ENCODE measurements at places on chromosomes 16 and 17.

GRCh38 chr17:79622122-79622601 is 11.3 kb upstream of the RBFOX3 start:
- DNase-seq: no peak

DNA sequence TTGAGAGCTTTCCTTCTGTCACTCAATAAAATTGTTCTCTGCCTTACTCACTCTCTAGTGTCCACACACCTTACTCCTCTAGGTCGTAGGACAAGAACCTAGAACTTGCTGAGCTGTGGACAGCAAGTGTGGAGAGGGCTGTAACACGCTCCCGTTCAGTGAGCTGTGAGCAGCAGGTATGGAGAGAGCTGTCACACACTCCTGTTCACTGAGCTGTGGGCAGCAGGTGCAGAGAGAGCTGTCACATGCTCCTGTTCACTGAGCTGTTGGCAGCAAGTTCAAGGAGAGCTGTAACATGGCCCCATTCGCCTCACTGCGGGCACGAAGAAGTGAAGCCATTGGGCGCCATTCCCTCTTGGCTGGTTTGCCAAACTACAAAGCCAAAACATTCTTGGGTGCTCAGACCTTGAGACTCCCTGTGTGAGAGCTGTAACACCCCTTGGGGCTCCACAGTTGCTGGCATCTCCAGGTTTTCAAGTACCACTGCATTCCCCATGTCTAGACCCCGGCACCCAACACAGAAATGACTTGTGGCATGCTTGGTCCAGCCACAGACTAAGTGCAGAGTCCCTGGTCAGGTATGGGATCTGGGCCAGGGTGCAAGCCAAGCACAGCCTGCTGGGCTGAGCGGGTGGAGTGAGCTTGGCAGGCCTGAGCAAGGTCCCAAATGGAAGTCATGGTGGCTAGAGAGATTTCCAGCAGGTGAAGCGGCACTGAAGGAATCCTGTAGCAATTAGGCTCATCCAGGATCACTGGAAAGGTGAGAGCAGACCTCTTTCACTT is 608.0 kb upstream of the CDH8 start:
- no peak for DNase-seq

GRCh38 chr16:29743827-29744531 is 1.8 kb downstream of the C16orf54 start:
- DNase-seq: no peak

DNA sequence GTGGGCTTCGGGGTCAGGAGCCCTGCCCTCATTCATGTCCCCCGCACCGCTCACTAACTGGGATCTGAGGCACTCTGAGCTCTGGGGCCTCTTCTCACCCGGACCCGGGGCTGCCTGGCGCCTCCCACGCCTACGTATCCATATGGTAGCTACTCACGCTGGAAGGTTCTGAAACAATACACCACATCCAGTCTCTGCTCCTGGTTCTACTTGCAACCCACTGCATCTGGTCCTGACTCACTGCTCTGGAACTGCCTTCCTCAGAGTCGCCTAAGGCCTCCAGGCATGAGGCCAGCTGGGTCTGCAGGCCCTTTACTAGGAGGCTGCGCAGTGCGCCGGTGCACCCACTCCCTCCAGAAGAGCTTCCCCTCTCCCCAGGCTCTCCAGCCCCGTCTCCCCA is 18.1 kb downstream of the USP36 start:
- DNase-seq: no peak

DNA sequence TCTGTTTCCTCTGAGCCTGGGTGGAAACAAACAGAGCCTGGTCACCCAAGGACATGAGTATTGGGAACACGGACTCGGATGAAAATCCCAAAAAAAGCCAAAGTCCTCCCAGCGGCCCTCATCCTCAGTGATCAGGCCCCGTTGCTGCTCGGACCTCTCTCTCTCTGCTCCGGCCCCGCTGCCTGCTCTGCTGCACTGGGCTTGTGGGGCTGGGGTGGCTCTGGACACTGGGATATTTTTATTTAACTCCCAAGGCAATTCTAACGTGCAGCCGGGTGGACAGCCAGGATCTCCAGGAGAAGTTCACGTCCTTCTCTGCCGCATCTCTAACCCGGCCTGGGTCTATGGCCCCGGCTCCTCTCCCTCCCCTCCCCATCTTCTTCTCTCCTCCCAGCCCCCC is 280.9 kb upstream of the TNRC6C start:
- no peak for DNase-seq

DNA sequence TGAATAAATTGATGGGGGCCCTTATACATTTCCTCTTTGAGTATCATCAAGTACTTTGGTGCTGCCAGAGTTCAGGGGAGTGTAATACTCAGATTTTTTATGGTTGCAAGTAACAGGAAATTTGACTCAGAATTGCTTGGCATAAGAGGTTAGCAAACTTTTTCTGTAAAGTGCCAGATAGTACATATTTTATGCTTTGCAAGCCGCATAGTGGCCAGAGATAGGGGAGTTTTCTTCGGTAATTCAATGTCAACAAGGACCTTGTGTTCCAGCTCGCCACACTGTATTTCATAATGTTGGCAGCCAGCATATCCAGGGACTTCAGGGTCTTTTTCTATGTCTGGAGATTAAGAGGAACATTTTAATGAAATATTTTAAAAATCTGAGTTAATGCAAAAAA is 51.0 kb upstream of the MARCHF10 start:
- DNase-seq: no peak

DNA sequence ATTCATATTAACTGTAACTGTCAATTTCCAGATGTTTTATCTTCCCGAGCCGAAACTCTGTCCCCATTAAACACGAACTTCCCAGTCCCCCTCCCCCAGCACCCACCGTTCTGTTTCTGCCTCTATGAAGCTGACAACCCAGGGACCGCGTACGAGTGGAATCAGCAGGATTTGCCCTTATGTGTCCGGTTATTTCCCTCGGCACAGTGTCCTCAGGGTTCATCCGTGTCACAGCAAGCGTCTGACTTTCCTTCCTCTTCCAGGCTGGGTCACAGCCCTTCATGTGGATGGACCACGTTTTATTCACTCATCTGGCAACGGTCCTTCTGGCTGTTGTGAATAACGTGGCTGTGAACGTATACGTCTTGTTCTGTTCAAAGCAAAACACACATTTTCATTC is 31.3 kb downstream of the METRNL start:
- no peak for DNase-seq

DNA sequence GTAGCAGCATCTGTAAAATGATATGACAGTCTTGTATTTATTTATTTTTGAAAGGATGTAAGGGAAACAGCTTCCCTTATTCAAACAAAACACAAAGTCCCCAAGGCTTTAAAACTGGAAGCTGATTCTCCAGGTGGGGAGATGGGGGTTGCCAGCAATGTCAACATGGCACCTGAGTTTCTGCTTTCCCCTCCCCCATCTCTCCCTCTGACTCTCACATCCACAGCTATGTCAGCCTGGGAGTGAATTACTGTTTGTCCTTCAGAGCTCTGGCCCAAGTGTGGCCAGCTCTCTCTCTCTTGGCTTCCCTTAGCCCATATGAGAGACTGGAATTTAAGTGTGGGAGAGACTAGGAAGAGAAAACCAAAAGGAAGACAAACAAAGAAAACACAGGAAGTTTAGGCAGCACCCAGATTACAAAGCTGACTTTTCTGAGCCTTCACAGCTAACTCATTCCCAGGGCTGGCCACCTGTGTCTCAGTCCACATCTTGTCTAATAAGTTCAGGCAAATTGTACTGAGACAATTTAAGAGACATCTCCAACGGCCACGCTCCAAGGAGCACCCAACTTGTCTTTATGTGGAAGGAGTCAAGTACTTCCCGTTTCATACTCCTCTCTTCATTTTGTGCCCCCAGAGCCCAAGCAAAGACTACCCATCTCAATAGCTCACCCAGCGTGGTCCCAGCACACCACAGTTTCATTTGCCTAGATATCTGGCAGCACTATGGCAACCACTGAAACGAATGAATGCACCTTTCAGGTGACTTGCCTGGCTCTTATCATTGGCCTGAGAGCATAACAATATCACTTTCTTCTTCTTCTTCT is 69.2 kb downstream of the SOX9 start:
- no peak for DNase-seq

DNA sequence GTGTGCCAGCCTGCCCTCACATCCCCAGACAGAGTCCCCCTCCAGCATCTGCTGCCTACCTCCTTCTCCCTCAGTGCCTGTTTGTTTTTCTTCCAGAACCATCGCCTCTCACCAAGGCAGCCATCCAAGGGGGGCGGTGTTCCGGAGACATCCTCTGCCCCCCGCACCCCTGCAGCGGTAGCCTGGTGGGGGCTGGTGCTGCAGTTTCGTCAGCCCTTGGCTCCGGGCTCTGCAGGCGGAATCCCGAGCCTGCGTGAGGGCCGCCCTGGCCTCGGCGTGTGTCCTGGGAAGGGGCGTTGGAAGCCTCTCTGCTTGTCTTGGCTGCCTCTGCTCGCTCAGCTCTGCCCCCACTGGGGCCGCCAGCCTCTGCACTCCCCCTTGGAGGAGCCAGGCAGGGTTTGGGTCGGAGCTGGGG is 126.0 kb upstream of the CIBAR2 start:
- no peak for DNase-seq

DNA sequence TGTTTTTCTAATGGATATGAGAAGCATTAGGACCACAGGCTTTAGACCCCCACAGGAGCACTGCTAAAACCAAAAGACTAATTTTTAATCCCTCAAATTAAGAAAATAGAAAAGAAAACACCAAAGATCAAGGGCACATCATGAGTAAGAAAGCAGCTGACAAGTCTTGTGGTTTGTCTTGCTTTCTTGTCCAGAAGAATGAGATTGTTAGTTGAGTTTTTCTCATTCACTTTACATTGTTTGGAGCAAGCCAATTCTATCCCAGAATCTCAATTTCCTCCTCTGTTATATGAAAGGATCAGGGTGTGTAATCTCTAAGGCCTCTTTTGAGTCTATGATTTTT is 899.0 kb downstream of the KCNJ2 start:
- DNase-seq: no peak

DNA sequence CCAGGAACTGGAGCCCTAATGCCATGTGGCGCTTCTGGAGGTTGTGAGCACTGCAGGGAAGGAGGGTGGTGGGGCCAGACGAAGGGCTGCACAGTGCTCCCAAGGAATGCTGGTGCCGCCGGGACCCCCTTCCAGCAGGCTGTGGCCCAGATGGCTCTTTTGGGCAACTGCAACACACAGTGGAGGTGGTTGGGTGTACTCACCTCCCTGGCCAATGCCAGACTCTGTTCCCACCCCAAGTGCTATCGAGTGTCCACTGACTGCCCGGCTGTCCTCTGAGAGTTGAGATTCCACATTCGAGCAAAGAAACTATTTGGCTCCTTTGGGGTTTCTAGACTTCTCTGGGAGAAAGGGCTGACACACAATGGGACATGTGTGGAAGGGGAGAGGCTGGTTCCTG is 167.9 kb downstream of the RGS9 start:
- DNase-seq: no peak

DNA sequence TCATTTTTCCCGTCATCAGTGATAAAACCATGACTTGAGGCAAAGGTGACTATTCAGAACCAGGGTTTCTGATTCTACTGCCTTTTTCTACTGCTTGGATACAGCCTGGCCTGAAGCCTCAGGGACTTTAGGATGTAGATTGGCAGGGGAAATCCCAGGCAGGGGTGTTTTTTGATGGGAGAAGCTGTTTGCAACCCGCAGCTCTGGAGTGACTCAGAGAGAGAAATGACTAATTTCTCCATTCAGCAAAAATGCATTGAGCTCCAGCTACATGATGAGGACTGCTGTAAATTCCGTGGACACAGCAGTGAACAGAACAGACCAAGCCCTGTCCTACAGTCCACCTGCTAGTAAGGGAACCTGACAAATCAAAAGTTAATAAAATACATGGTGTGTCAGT is 560.6 kb downstream of the CDH13 start:
- DNase-seq: no peak

GRCh38 chr16:3503523-3503922 is 2.7 kb downstream of the CLUAP1 start:
- DNase-seq: no peak

- DNase-seq: no peak
Measured at GRCh38 chr17:66953630-66954020, 10.9 kb upstream of the CACNG4 start.

- peak; percentile 82 for DNase-seq
Measured at GRCh38 chr17:58081646-58082340, 1.4 kb upstream of the DYNLL2 start.

DNA sequence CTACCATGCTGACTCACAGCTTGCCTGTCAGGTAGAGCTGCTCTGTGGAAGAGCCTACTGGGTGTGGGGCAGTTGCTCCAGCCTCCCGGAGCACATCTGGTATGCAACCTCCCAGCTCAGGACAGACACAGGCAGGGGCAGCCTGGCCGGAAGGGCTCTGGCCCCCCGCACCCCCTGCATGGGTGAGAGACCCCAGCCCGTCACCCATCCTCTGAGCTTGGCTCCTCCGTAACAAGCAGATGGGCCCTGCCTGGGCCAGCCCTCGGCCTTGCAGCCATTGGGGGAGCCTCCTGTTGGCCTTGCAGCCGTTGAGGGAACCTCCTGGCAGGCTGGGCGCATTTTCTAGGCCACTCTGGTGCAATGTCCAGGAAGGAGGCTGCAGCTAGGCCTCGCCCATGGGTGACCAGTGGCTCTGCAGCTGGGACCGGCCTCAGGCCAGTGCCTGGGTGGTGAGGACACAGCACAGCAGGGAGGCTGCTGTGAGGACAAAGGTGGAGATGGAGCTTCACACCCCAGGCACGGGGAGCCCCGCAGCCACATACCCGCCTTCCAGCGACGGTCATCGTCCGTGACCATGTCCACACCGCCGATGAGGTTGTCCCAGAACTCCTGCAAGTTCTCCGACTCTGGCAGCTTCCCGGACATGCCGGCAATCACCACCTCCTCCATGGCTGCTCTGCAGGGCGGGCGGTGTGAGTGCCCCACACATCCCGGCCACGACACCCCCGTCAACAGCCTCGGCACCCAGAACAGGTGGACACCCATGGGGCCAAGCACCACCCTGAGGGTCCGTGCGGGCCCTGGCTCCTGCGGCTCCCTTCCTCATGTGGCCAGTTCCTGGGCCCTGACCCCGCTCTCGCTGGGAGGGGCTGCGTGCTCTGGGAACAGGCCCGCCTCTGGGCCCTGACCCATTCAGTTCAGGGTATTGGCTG is 2.0 kb downstream of the FASN start:
- DNase-seq: no peak

- DNase-seq: no peak
Measured at GRCh38 chr17:55478971-55479370, 32.3 kb downstream of the SMIM36 start.

GRCh38 chr17:64920026-64920418 is 744 bp upstream of the LRRC37A3 start:
- no peak for DNase-seq

DNA sequence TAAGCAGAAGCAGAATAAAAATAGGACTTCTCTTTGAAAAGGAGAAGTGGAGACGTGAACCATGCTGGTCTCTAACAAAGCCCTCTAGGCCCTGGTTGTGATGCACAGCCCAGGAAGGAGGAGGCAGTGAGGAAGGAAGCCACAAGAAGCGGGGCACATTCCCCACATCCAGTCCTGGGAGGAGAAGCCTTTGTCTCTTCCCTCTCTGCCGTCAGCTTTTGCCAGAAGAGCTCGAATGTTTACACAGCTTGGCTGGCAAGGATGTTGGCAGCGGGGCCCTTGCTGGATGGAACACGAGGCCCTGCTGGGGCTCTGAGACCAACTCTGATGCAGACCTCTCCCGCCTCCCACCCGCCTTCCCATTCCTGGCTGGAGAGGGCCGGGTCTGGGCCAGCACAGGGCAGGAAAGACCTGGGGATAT is 91.3 kb downstream of the MAF start:
- DNase-seq: no peak

- DNase-seq: no peak
Measured at GRCh38 chr16:48434653-48435317, 49.6 kb upstream of the SIAH1 start.
